ENCODE measurements at places on chromosomes 1 and 21. TPM values are rescaled to one million over a fixed set of nuclear protein-coding genes. Genes with fewer than 3 reads are reported as not detected.

GRCh38 chr1:93394514-93394913, 48.8 kb downstream of the DR1 start:
- DNase-seq = no peak
- H3K4me3 ChIP-seq = no peak overlapping the region
- H3K27me3 ChIP-seq = no peaks in the 10 kb centered on the region
- no peak overlapping the region for H3K27ac ChIP-seq
- no peaks in the 10 kb centered on the region for H3K36me3 ChIP-seq

DNA sequence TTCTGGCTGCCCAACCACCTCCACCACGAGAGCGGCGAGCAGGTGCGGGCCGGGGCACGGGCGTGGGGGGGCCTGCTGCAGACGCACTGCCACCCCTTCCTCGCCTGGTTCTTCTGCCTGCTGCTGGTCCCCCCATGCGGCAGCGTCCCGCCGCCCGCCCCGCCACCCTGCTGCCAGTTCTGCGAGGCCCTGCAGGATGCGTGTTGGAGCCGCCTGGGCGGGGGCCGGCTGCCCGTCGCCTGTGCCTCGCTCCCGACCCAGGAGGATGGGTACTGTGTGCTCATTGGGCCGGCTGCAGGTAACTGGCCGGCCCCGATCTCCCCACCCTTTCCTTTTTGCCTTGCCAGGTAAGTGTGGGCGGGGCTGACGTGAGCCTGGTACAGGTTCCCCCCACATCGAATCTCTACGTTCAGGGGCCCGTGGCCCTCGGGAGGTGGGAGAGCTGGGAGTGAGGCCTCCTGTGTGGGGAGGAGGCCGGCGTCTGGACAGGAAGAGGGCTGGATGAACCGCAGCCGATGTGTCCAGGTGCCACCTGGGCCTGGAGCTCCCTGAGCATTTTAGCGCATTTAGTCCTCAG, 51.7 kb downstream of the COL18A1 start:
- H3K27me3 ChIP-seq = no peaks in the 10 kb centered on the region
- DNase-seq = no peak
- H3K36me3 ChIP-seq = no peaks in the 10 kb centered on the region
- no peak overlapping the region for H3K27ac ChIP-seq
- no peak overlapping the region for H3K4me3 ChIP-seq
- H3K4me1 ChIP-seq = no peaks in the 10 kb centered on the region

GRCh38 chr1:180231936-180232335, 1.9 kb downstream of the LHX4 start:
- H3K4me3 ChIP-seq = no peak overlapping the region
- no peak overlapping the region for H3K27ac ChIP-seq
- peaks cover 3% of the 10 kb centered on the region for H3K27me3 ChIP-seq
- H3K4me1 ChIP-seq = peaks cover 2% of the 10 kb centered on the region
- H3K36me3 ChIP-seq = no peaks in the 10 kb centered on the region

- H3K36me3 ChIP-seq = no peaks in the 10 kb centered on the region
- no peak overlapping the region for H3K27ac ChIP-seq
- no peak for DNase-seq
Measured at GRCh38 chr21:35777081-35777480, 283.2 kb downstream of the SETD4 start.

- no peaks in the 10 kb centered on the region for H3K36me3 ChIP-seq
- DNase-seq = no peak
- no peaks in the 10 kb centered on the region for H3K27me3 ChIP-seq
- no peak overlapping the region for H3K4me3 ChIP-seq
- no peak overlapping the region for H3K27ac ChIP-seq
- no peaks in the 10 kb centered on the region for H3K4me1 ChIP-seq
Measured at GRCh38 chr1:49060766-49061165, 284.1 kb upstream of the BEND5 start.

DNA sequence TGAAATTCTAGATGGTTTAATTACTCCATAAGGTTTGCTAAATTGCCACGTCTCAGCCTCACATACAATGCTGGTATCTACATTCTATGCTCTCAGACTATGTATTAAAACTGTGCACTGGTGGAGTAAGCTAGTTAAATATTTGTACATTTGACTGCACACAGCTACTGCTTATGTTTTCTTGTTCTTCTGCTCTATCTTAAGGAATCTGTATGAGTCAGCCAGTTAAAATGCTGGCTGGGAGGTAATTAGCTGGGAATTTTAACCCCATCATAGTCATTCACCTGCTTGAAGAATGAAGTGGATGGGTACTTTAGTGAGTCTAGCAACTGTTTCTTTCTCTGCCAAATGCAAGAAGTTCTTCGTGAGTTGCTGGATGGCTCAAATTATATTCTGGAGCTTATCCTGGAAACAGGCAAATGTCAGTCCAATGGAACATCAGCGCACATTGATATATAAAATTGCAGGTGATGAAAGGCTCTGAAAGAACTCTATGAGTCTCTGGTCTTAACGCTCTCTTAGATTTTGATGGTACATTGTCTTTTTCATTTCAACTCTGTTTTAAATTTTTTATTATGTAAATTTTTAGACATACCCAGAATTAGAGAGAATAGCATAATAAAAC, 83.4 kb downstream of the BACH1 start:
- no peaks in the 10 kb centered on the region for H3K4me1 ChIP-seq

DNA sequence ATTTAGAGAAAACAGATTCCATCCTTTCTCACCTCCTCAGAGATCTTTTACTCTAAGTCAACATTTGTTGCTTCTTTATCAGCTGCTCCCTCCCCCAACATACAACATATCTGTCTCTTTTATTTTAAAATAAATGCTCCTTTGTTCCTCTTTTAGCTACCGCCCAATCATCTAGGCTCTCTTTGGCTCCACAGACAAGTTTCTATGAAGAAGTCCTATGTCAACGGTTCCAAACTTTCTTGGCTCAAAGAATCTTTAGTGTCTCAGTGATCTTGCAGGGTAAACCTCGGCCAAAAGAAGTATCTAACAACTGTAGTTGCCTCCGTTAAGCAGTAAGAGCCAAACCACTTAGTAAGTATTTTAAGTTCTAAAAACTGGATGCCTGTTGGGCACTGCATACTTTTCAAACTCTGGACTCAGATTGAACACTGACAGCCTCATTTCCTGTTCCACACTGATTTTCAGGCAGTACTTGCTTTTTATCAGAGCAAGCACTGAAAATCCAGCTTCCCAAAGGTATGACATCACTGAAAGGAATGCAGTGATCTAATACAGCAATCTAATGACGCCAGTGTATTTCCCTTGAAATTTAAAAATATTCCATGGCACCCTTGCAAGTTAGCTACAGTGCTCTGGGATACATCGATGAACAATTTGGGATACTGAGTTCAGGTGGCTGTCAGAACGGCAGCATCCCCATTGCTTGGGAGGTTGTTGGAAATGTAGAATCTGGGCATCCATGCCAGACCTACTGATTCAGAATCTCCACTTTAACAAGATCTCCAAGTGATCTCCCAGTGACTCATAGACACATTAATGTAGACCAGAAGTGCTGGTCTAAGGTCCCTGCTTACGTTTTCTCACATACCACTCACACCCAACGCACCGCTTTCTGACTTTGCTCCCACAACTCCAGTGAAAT, 26.8 kb downstream of the EGLN1 start:
- H3K4me1 ChIP-seq = no peaks in the 10 kb centered on the region
- H3K36me3 ChIP-seq = no peaks in the 10 kb centered on the region
- no peaks in the 10 kb centered on the region for H3K27me3 ChIP-seq
- no peak overlapping the region for H3K27ac ChIP-seq
- DNase-seq = peak; percentile 53

DNA sequence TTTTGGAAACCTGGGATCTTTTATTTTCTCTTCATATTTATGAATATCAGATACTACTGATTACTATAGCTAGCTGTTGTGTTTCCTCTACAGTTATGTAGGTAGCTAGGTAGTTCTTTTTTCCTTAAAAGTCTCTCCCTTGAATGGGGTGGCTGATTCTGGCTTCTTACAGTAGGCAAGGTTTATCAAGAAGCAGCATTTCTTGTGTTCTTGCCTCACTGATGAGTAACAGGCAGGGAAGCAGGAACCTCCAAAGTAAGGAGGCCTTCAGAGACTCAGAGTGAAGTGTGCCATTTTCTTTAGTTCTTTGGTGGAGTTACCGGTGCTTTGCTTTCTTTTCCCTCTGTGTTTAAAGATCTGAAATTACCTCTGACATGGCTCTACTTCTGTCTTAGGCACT, 56.0 kb downstream of the ZMYM4 start:
- no peaks in the 10 kb centered on the region for H3K27me3 ChIP-seq
- H3K4me3 ChIP-seq = no peak overlapping the region
- H3K4me1 ChIP-seq = no peaks in the 10 kb centered on the region
- peaks cover 7% of the 10 kb centered on the region for H3K36me3 ChIP-seq

DNA sequence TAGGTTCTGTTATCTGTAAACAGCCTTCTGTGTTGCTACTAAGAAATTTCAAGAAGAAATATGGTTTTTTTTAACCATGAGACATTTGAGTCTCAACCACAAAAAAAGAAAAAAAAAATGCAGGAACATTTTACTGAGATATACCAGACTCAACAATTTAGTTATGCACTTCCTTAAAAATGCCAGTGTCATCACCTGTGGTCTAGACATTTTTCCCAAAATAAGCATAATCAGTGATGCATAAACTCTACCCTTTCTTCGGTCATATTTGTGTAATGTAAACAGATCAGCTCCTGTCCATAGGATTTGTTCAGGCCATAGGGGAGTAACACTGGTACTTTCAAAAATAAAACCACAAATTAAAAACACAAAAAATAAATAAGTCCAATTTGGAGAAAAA, 122.6 kb upstream of the TNFSF4 start:
- H3K27me3 ChIP-seq = no peaks in the 10 kb centered on the region
- H3K4me3 ChIP-seq = no peak overlapping the region
- no peaks in the 10 kb centered on the region for H3K36me3 ChIP-seq
- DNase-seq = no peak

GRCh38 chr1:99250728-99251127, 13.6 kb upstream of the PLPPR4 start:
- H3K36me3 ChIP-seq = no peaks in the 10 kb centered on the region
- no peak for DNase-seq
- H3K4me1 ChIP-seq = no peaks in the 10 kb centered on the region
- no peaks in the 10 kb centered on the region for H3K27me3 ChIP-seq
- no peak overlapping the region for H3K4me3 ChIP-seq

GRCh38 chr1:201463071-201463552, 5.9 kb downstream of the PHLDA3 start:
- H3K27me3 ChIP-seq = no peaks in the 10 kb centered on the region
- no peaks in the 10 kb centered on the region for H3K36me3 ChIP-seq
- H3K4me3 ChIP-seq = no peak overlapping the region
- no peaks in the 10 kb centered on the region for H3K4me1 ChIP-seq
- no peak overlapping the region for H3K27ac ChIP-seq

DNA sequence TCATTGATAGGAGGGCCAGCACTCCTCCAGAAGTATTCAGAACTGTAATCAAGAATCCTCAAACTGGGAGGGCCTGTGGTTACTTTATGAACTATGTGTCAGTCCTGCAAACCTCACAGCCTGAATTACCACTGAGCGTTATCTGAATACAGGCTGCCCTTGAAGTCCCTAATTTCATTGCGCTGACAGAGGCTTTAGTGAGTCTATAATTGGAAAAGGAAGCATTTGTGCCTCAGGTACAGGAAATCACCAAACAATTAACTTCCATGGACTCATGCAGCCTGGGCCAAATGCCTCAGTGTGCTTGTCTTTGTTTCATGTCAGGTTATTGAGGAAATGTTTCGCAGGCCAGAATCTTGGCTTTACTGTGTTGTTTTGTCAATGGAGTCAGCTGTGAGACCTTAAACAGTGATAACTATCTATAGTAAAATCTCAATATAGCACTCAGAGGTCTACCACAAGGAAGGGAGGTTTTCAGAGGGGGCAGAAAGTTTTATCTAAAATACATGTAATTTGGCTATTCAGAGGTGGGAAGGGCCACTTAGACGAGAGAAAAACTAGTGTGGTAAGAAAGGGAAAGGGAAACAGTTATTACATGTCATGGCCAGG, 32.9 kb upstream of the DOCK7 start:
- no peak for DNase-seq
- no peaks in the 10 kb centered on the region for H3K36me3 ChIP-seq
- H3K4me1 ChIP-seq = no peaks in the 10 kb centered on the region

DNA sequence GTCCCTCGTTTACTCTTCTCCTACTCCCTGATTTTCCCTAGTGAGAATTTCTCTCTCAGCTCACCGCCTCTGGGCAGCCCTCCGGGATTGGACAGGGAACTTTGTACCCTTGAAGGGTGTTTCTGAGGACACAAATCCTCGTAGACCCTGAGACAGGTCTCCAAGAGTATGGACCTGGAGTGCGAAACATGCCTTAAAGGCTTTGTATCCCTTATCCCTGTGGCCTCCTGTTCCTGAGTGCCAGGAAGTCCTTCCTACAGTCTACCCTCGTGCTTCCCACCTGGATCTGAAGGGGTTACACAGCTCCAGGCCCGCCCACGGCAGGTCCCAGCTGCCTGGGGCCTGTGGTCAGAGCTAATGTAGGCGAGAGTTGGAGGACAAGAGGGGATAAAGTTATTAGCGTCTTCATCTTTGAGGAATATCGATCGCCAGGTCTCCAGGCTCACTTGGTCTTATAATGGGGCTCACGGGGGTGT, 7.6 kb upstream of the PEAR1 start:
- no peak for DNase-seq
- no peaks in the 10 kb centered on the region for H3K4me1 ChIP-seq
- H3K27ac ChIP-seq = no peak overlapping the region
- H3K4me3 ChIP-seq = no peak overlapping the region
- no peaks in the 10 kb centered on the region for H3K27me3 ChIP-seq

GRCh38 chr1:98314601-98315000, 346.9 kb upstream of the SNX7 start:
- H3K27me3 ChIP-seq = no peaks in the 10 kb centered on the region
- H3K4me1 ChIP-seq = no peaks in the 10 kb centered on the region
- H3K36me3 ChIP-seq = no peaks in the 10 kb centered on the region

DNA sequence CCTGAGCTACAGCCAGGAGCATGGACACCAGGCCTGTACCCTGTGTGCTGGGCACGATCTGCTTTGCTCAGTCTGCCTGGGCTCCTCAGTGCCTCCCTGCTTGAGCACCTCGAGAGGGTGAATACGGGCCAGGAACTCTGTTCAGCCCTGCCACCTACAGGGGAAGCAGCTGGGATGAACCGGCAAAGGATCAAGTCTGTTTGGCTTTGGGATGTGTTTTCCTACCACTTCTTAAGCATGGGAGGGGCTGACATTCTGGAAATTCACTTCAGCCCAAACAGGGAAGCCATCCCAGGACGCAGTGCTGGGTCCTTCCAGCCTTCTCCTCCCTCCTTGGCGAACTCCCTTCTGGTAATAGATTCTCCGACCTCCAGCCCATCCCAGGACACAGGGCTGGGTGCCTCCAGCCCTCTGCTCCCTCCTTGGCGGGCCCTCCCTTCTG, 55.8 kb upstream of the SELENON start:
- peak; percentile 45 for DNase-seq
- H3K4me1 ChIP-seq = peaks cover 14% of the 10 kb centered on the region
- H3K4me3 ChIP-seq = no peak overlapping the region
- H3K27ac ChIP-seq = peak overlapping the region; percentile 62
- H3K36me3 ChIP-seq = no peaks in the 10 kb centered on the region

- H3K4me1 ChIP-seq = no peaks in the 10 kb centered on the region
- no peaks in the 10 kb centered on the region for H3K36me3 ChIP-seq
- no peaks in the 10 kb centered on the region for H3K27me3 ChIP-seq
- H3K4me3 ChIP-seq = no peak overlapping the region
- H3K27ac ChIP-seq = no peak overlapping the region
Measured at GRCh38 chr1:231581859-231582258, 44.7 kb upstream of the DISC1 start.

CACNA1E gene
- 0.47 TPM for total RNA-seq

ERICH3 gene
- total RNA-seq = not detected

PLPP3 gene
- total RNA-seq = 43.7 TPM

PCP4L1 gene
- not detected for total RNA-seq

TNFRSF4 gene
- not detected for total RNA-seq

S100A4 gene
- total RNA-seq = 68.1 TPM

ACKR1 gene
- 5.4 TPM for total RNA-seq

P3R3URF gene
- total RNA-seq = not detected

EXTL1 gene
- not detected for total RNA-seq

Data from Peyer's patch (tissue), 4 donors.